CD4-positive, alpha-beta T cell treated with Interleukin-17A for 1 hour (primary cell): ENCODE measurements at places on chromosomes 3 and 15.

- DNase-seq: no peak
These were observed 75.5 kb downstream of the SCN10A start for GRCh38 chr3:38740537-38740936.

DNA sequence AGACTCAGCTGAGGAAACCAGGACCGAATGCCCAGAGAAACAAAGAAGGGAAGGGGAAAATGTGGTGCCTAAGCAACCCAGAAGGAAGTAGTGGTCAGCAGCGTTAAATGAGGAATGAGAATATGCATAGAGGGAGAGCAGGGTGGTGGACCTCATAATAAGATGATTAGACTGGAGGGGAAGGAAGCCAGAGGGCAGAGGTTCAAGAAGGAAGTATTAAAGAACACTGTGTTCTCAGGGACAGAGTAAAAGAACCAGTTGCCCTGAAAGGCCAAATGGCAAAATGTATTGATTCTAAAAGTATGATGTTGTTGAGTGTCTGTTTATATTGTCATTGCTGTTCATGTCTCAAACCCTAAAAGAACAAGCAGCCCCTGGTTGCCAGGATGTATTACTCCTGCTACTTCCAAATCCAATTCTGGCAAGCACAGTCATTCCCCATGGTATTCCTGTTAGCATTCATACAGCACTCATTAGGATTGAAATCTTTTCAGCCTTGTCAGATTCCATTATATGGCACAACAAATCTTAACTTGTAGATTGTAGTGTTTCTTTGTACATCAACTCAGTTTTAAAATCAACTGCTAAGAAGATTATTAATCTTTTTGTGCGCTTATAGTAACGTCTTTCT lies 23.4 kb downstream of the P2RY1 start:
- DNase-seq: no peak

DNA sequence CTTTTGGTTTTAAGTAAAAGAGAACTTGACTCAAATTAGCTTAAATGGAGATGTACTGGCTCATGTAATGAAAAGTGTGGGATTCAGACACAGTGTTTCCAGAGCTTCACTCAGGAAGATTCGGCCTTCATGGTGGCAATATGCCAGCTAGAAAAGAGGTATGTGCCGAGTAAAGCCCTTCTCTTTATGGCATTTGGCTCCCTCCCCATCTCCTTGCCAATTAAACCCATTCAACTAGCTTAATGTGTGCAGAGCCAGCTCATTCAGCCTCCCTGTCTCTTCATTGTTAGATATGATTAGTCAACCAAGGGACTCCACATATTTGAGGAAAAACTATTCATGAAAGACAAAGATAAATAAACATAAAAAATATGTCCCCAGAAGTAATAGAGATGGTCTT lies 15.0 kb upstream of the TRANK1 start:
- no peak for DNase-seq

DNA sequence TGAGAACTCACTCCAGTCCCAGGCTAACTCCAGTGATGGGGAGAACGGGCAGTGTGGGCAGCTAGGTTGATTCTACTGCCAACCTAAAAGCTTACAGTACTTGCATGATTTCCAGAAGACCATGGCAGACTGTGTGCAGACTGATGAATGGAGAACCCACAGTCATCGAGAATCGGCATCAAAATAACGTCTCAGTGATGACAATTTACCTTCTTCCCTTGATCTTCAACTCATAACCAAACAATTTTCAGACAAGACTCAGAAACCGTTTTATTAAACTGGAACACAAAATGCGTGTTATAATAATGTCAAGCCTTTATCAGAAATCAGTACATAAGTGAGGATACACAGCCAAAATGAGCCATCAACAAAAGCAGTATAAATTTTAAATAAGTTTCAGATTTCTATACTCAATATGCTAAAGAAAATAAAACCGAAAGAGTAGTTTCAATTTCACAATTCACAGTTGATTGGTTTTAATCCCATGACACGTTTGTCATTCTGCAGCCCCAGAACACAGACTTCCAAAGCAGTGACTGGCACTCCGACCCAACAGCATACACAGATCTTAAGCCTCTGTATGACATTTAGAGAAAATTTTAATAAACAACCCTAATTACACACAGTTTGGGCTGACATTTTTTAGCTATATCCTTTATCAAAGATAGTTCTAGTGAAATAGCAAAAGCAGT lies 54.5 kb downstream of the ZMAT3 start:
- DNase-seq: peak; percentile 24

- DNase-seq: no peak
These were observed 14.4 kb downstream of the GOLGB1 start for GRCh38 chr3:121735047-121735696.

DNA sequence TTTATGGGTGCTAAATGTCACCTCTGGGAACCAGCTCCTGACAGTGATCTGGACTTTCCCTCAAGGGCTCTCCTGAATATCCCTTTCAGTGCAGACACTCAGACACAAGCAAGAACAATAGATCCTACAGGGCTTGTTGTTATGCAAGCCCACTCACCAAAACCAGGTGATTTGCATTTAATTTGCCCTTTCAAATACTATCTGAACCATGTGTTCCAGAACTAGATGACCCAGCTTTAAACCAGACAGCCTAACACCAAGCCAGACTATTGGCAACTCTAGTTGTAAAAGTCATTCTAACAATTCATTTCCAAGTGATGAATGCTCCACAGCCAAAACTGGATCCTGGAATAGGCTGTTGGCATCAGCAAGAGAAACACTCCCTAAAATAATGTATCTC lies 5.6 kb upstream of the ATP8B4 start:
- no peak for DNase-seq

DNA sequence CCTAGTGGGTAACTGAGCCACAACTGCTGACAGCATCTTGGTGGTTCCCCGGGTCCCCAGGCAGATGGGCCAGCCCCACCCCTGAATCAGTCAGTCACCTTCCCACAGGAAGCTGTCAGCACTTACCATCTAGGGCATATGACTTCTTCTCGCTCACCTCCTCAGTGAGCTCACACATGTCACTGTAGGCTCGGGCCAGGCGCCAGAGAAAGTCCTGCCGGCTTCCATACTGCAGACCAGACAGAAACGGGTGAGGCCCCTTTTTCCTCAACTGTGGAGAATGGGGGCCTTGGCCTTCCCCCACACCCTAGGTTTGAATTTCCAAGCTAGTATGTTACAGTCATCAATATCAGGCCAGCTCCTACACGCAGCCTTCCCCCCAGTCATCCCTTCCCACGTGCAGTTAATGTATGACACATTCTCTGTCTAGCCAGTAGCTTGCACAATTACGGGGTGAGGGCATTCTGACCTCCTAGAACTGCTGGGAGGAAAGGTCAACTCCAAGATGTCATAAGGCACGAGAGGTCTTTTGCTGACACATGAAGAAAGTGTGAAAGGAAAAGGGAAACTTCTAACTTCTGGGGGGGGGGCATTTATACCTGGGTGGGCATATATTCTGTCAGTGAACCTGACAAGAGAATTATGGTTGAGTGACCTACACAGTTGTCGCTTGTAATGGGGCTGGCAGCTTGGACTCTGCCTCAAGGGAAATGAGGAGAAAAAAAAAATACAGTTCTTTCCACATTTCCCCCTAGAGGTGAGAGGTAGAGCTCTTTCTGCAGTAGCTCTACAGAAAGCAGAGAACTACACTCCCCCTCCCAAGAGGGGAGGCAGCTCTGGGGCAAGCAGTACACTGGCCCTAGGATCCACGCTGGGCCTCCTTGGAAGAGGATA lies 10.9 kb downstream of the RMDN3 start:
- DNase-seq: peak; percentile 85

DNA sequence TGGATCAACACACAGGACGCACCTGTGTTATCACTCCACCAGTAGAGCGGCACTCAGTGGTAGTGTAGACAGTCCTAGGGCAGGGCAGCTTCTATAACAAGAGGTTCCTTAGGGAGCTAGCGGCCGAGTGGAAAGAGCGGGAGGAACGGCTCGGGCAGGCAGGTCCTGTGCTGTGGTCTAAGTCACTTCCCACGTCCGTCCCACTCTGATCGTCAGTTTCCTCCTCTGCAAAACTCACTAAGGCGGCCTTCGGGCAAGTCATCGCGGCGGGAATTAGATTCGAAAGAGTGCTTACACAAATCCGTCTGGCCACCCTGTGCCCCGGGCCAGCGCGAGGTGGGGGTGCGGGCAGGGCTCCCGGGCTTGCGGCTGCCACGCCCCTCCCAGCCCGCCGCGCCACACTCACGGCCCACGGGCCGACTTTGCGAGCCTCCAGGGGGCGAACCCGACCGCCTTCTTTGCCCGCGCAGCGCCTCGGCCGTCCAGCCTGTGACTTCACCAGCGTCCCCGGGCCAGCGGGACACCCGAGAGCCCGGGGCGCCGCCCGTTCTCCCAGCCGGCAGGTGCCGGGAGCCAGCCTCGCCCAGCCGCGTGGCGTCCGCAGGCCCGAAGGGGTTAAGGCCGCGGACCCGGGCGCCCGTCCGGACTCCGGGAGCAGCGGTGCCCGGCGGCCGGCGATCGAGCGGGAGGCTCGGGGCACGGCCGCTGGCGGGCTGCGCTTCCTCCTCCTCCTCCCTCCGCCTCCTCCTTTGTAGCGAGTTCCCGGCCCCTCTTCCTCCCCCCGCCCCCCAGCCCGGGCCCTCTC lies 416 bp upstream of the CORO2B start:
- no peak for DNase-seq

DNA sequence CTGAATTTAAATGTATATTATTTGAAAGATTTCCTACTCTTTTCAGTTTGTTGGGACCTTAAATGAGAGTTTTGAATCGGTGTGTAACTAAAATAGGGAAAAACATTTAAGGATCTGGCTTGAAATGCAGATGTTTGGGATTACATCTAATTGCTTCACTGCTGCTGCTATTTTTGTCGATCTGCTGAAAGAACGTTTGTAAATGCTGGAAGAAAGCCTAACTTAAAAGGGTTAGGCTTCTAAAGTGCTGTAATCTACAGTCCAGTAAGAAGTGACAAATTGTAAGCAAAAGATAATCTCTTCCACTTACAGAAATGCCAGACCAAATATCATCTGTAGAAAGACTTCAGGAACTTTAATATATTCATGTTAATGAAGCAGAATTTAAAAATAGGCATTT lies 691.6 kb downstream of the ZNF385D start:
- DNase-seq: no peak

DNA sequence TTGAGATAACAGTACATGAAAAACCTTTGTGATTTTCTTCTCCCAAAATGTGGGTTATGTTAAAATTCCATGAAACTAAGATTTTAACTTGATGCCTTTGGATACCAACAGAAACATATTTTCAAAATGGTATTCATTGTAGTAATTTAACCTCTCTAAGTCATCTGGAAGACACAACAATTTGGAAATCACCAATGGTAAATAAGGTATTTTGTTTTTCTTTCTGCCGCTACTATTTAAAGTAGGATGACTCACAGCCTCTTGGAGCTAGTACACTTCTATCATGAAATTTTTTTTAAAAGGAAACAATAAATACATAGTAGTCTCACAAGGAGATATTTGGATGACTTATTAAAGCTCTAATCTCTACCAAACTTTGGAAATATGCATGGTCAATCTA lies 291.6 kb upstream of the VEPH1 start:
- DNase-seq: no peak
